ENCODE measurements at places on chromosomes 1 and 21.
A peak's percentile ranks its signal among the peaks of the same experiment; 100 is the strongest.

- DNase-seq: no peak
These were observed 140.0 kb downstream of the SLC45A1 start for GRCh38 chr1:8457760-8458381.

DNA sequence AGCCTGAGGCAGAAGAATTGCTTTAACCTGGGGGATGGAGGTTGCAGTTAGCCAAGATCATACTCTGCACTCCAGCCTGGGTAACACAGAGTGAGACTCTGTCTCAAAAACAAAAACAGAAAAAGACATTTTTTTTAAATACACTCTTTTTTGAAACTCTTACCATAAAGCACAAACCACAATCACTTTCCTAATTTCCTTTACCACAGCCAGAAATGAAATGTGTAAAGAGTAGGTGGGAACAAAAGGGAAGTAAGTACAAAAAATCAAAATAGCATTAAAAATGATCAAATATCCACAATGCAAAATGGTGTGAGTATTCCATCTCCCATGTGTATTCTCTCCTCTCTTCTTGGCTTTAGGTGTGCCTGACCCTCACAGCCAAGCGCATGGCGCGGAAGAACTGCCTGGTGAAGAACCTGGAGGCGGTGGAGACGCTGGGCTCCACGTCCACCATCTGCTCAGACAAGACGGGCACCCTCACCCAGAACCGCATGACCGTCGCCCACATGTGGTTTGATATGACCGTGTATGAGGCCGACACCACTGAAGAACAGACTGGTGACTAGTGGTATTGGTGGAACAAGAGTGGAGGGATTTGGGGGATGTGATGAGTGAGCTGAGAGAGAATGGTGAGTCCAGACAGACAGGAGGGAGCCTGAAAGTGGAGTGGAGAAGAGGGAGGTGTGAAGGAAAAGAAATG, 14.9 kb downstream of the ATP1A4 start:
- no peak for DNase-seq

- peak; percentile 64 for DNase-seq
These were observed 21.9 kb upstream of the LAPTM5 start for GRCh38 chr1:30779294-30780071.

GRCh38 chr1:196619721-196620120, 11.5 kb upstream of the KCNT2 start:
- DNase-seq: no peak

GRCh38 chr1:113675302-113675701, 84.0 kb downstream of the PHTF1 start:
- no peak for DNase-seq

GRCh38 chr1:216793973-216794372, 70.7 kb upstream of the ESRRG start:
- no peak for DNase-seq

- DNase-seq: no peak
These were observed 831 bp downstream of the TMEM52 start for GRCh38 chr1:1917995-1918900.

DNA sequence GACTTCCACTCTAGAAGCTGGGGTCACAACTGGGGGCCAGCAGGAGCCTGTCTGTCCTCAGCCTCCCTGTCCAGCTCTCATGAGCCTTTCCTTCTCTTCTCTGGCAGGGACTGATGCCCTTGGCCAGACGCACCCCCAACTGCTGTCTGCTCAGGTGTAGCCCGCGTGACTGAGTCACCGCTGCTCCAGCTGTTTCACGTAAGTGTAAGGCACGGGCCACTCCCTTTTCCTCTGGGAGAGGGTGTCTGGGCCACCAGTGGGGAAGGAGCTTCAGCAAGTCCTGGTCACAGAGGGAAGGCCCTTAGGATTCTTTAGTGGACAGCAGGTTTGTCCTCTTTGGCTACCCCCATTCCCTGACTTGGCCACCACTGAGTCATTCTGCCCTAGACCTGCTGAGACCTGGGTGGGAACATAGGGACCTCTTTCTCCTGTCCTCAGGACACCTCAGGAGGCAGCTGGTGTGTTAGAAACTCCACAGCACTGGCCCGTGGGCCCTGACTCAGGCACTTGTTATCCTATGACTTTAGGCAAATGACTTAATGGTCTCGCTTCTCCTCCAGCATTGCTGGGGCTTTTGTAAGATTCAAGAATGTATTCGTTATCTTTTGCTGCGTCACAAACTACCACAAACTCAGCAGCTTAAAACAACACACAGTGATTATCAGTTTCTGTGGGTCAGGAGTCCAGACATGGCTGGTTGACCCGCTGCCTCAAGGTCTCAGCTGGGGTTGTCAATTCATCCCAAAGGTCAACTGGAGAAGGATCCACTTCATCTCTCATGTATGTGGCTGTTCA, 64.8 kb downstream of the FAM163A start:
- DNase-seq: no peak

DNA sequence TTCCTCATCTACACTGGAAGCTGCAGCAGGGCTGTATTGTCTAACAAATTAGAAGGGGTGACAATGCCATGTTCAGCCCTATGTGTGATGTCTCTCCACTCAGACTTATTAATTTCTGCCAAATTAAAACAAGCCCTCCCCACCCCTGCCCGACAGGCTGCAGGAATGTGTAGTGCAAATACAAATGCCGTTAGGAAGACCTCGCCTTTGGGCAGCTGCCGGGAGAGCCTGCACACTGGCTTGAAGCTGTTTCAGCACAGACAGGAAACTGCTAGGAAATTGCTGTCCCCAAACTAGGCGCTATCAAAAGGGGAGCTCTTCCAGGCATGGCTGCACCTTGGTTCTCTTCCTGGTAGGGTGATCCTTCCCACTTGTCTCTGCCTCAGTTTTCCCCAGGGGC, 135.2 kb downstream of the ELAVL4 start:
- no peak for DNase-seq
